ENCODE measurements at places on chromosomes 3 and 15.

GRCh38 chr3:54133196-54133595 lies 10.8 kb downstream of the CACNA2D3 start:
- no peak for DNase-seq

DNA sequence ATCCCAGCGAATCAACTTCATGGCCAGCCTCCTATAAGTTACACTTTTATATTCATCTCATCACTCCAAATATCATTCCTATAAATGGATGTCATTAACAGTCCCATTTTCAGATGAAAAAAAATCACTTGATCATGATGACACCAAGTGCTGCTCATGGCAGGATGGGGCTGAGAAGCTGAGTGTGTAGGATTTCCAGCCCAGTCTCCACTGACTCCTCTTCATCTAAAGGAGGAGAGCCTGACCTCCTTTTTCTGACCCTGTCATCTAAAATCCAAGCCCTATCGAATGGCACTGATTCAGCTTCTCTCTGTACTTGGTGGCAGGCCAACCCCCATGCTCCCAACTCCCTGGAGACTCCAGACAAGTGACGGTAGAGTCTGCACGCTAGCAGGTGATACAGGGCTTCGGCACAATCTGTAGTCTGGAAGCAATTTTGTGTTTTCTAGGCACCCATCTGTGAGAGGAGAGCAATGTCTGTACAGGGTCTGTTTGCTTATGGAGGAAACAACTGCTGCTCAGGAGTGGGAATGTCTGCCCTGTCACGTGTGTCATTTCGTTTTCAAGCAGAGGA lies 103.2 kb downstream of the EPHB1 start:
- DNase-seq, result no peak

GRCh38 chr3:180624714-180625113 lies 22.8 kb downstream of the TTC14 start:
- no peak for DNase-seq

DNA sequence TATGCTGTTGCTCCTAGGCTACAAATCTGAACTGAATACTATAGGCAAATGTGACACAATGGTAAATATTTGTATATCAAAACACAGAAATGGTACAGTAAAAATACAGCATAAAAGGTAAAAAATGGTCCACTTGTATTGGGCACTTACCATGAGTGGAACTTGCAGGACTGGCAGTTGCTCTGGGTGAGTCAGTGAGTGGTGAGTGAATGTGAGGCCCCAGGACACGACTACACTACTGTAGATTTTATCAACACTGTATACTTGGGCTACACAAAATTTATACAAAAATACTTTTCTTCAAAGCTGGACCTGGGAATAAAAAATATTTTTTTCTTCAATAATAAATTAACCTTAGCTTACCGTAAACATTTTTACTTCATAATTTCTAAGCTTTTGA lies 41.6 kb upstream of the DUT start:
- no peak for DNase-seq

GRCh38 chr3:108124337-108125152 lies 33.7 kb upstream of the CD47 start:
- no peak for DNase-seq

DNA sequence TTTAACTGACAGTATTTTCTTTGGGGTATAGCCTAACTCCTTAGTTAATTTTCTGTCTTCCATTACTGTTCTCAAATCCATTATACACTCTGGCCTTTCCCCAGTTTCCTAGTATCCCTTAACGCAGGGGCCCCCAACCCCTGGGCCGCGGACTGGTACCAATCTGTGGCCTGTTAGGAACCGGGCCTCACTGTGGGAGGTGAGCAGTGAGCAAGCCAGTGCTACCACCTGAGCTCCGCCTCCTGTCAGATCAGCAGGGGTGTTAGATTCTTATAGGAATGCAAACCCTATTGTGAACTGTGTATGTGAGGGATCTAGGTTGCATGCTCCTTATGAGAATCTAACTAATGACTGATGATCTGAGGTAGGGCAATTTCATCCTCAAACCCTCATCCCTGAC lies 75.1 kb downstream of the DOCK3 start:
- DNase-seq, result no peak

- peak; percentile 65 for DNase-seq
Measured at GRCh38 chr3:28916713-28917499, 364.0 kb upstream of the RBMS3 start.

DNA sequence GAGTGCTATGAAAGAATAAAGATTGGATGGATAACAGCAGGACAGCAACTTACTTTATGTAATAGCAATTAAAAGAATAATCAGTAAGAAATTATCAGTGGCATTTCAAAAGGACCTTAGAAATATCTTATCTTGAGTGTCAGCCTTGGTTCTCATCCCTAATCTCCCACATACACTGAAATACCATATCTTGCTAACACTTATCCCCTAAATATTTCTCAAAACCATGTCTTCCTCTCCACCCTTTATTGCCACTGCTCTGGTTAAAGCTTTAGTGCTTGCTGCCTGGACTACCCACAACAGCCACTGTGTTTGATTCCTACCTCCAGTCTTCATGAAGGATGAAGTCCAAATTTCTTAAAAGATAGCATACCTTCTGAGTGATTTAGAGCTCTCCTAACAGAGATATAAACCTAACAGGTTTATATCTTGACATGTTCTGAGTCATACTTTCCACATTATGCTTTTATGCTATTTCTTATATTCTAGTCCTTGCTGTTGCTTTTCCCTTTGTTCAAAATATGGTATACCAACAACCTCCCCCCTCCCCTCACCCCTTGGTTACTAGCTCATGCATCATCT lies 202.8 kb downstream of the RSRC1 start:
- no peak for DNase-seq

DNA sequence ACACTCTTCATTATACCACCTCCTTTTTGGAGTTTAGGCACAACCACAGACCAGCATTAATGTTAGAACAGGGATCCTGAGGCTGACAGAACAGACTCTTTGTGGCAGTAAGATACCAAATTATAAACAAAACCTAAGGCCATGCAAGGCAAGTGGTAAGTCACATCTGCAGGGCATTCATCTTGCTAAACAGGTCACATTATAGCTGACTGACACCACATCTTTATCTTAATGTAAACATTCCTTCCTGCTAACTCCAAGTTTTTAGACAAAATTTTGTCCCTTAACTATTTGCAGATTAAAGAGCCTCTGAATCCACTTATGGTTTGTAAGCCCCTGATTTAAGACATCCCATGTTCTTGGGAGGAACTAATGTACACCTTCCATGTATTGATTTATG lies 500.6 kb downstream of the PYDC2 start:
- no peak for DNase-seq

- no peak for DNase-seq
Measured at GRCh38 chr15:50135031-50135551, 16.1 kb upstream of the ATP8B4 start.

DNA sequence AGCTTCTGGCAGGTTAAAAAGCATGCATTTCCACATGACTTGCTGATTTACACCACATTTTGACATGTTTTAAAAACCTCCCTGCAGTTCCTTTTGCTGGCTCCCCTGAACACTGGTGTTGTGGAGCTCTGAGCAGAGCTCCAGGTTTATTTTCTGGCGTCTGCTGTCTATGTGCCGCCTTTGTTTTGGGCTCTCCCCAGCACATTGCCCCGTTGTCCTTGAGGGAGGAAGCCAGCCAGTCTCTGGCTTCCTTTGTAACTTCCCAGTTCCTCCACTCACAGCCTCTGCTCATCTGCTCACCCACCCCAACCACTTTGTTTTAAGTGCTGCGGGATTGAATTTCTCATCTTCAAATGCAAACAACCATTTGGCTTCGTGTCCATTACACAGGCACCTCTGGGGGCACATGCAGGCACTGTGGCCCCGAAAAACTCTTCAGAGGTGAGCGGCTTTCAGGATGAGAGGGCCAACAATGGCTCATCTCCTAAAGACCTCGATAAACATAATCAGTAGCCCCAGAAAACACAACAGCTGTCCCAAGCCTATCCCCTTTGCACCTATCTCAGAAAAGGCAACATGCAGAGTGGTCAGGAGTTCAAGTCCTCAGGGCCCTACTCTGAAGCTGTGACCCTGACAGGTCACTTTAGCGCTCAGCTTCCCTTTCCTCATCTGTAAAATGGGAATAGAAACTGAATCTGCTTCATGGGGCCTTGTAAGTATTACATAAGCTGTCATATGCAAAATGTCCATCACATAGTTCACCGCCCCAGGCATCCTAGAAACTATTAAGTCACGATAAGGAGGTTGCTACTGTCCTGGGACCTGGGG lies 1.3 kb upstream of the MEF2A start:
- DNase-seq, result peak; percentile 27

GRCh38 chr3:174812172-174812862 lies 46.8 kb upstream of the NAALADL2 start:
- DNase-seq, result no peak

GRCh38 chr3:130834476-130834875 lies 59.4 kb upstream of the ATP2C1 start:
- DNase-seq, result no peak

DNA sequence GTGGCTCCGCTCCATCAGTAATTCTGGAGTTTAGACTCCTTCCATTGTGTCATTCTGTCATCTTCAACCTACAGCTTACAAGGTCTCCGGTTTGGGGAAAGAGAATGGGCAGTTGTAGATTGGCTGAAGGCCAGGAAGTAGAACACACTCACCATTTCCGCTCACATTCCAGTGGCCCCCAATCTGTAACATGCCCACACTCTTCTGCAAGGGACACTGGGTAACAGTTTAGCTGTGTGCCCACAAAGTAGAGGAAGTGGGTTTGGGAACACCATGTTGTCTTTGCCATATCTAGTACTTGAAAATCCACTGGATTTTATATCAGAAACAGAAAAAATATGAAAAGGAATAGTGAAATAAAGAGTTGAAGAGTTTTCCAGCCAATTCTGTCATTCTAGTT lies 153.5 kb downstream of the SV2B start:
- DNase-seq, result no peak

GRCh38 chr3:52372822-52373504 lies 56.8 kb downstream of the DNAH1 start:
- DNase-seq, result no peak

DNA sequence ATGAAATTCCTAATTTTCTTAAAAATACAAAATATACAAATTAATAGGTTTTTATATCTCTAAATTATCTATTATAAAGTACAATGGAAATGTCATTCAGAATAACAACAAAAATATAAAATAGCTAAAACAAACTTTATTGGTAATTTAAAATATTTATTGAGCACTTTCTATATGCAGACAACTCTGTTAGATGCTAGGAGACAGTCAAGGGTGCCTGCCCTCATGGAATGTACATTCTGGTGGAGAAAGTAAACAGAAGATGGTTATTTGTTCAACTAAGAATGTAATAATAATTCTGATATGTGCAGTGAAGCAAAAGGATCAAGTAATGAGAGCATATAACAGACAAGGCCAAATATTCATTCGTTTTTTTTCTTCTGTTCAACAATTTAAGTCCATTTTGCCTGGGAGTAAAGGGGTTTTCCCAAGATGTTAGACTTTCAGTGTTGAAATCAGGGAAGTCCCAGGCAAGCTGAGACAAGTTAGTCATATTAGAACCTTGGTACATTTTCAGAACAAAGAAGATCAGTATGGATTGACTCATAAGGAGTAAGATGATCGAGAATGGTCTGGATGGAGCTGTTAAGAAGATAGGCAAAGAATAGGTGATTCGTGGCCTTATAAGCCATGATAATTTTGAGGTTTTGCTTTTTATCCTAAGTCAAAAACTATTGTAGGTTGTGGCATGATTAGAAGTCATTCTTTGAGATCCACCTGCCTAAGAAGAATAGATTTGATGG lies 150.2 kb upstream of the MLF1 start:
- DNase-seq, result no peak

DNA sequence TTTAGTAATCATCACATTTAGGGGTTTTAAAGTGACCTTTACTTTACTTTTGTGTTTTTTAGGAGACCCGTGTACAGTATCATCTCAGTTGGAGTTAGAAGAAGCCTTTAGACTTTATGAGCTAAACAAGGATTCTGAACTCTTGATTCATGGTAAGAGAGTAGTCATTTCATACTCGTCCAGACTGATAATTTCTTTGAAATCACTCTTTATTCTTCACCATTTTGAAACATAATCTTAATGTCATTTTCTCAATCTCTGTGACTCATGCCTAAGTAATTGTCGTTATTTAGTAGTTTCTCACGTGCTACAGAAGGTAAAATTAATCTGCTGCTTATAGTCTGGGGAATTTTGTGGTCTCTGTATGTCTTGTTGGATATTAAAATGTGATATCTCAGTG lies 37.7 kb downstream of the PRKCI start:
- no peak for DNase-seq

GRCh38 chr15:98308117-98308516 lies 340.2 kb upstream of the IGF1R start:
- DNase-seq, result no peak

DNA sequence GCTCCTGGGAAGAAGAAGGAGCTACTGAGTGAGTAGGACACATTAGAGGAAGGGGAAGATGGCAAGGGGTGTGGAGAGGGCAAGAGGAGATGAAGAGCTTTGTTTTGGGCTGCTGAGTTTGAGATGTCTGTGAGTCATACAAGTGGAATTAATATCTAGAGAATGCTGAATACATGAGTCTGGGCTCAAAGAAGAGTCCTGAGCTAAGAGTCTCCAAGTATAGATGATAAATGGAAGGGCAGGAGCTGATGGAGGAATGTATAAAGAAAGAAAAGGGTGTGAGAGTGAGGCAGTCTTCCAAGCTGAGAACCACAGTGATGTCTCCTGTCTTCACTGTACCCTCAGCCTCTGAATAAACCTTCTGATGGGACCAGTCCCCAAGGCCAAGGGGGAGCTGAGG lies 205.5 kb upstream of the MRPL3 start:
- DNase-seq, result no peak

- DNase-seq, result peak; percentile 39
Measured at GRCh38 chr15:32838820-32839219, 121.0 kb downstream of the GREM1 start.

DNA sequence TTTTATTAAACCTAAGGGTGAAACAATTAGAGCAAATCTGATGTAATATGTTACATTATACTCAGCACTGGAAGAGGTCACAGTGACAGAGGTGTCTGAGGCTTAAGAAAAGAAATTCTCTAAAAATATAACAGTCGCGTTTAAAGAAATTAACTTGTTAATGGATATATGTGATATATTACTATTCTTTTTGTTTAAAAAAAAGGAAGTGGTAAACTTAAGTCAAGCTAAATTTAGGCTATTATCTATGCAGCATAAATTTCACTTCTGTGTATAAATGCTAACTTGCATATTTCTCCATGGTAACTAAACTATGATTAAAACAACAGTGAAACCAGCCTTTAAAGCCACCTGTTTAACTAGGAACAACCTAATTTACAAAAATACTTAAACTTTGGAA lies 191.3 kb downstream of the FOXP1 start:
- DNase-seq, result no peak

DNA sequence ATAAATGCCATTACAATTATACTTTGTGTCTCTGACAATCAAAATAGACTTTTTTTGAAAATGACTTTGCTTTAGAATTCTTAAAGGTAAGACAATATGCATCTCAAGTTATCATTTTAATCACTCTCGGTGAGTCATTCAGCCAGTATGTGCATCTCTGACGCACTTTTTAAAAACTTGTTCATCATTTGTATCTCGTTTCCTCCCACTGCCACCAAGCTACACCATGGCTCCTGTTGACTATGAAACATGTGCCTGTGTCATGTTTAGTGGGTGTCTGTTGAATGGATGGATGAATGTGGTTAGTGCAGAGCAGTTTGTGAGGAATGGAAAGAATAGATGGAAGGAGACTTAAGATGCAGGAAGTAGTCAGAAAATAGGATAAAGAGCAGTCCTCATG lies 68.6 kb downstream of the ARPP21 start:
- DNase-seq, result no peak

GRCh38 chr3:66555214-66555844 lies 54.5 kb upstream of the LRIG1 start:
- DNase-seq, result no peak
